ENCODE measurements at places on chromosomes 7 and 10.
A peak's percentile ranks its signal among the peaks of the same experiment; 100 is the strongest.

DNA sequence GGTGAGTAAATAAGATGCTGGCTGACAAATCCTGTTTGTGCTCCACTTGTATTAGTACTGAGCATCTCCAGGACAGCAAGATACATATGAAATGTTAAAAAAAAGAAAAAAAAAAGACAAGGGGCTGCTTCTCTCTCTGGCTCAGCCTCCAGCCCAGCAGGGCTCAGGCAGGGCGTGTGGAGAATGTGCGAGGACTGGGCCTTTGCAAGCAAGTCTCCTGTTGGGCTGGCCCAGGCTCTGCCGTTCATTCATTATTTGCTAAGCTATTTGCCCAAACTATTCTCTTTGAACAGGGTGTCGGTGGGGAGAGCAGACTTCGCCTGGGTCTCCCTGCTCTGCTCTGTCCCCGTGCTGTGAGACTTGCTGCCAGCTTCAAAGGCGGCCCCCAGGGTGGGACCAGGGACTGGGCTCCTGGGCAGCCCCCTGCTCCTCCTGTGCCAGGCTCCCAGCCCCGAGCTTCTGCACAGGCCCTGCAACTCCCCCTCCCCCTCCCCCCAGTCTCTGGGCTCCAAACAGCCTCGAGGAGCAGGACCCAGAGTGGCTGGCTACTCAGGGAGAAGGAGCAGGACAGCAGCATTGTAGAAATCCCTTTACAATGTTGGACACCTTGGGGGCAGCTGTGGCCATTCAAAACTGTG, 25.6 kb upstream of the MGMT start:
- DNase-seq = no peak

- peak; percentile 35 for DNase-seq
Observed at GRCh38 chr10:121596689-121597503, 1.3 kb downstream of the FGFR2 start.

GRCh38 chr7:123432601-123433000, 101.8 kb downstream of the IQUB start:
- no peak for DNase-seq

DNA sequence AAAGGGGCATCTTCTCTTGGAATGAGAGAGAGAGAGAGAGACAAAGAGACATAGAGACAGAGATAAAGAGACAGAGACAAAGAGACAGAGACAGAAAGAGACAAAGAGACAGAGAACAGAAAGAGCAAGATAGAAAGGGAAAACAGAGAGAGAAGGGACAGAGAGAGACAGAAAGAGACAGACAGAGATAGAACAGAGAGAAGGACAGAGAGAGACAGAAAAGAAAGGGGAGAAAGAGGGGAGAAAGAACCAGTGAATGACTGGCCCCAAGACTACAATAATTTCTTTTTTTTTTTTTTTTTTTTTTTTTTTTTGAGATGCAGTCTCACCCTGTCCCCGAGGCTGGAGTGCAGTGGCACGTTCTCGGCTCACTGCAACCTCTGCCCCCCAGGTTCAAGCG, 7.6 kb downstream of the TMEM130 start:
- no peak for DNase-seq

DNA sequence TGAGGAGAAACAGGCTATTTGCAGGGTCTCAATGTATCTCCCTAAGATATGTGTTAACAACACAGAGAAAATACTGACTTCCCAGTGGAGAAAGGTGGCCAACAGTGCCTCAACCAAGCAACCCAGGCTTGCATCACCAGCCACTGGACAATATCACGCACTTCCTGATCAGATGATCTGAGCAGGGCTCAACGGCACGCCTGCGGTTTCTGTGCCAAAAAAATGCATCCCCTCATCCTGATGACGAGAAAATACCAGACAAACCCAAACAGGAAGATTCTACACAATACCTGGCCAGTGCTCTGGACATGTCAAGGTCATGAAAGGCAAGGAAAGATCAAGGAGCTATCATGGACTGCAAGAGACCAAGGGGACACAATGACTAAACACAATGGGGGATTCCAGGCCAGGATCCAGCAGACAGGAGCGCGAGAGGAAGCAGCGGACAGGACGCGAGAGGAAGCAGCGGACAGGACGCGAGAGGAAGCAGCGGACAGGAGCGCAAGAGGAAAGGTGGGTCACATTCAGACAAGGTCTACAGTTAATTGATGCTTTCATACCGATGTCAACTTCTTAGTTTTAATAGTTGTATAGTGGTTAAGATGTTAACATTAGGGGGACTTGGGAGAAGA, 51.1 kb downstream of the GNA12 start:
- DNase-seq = no peak

DNA sequence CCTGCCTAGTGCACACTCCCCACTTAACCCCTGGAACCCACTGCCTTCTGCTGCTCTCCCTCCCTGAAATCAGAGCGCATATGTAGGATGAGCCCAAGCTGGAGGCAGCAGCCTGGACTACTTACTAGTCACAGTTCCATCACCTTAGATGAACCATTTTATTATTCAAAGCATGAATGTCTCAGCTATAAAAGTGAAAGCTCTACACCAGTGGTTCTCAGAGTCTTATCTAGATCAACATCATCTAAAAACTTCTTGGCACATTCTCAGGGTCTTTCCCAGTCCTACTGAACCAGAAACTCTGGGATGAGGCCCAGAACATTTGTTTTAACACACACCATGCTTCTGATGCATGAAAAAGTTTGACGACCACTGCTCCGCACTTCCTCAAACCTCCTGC, 100.3 kb upstream of the ANK3 start:
- no peak for DNase-seq

DNA sequence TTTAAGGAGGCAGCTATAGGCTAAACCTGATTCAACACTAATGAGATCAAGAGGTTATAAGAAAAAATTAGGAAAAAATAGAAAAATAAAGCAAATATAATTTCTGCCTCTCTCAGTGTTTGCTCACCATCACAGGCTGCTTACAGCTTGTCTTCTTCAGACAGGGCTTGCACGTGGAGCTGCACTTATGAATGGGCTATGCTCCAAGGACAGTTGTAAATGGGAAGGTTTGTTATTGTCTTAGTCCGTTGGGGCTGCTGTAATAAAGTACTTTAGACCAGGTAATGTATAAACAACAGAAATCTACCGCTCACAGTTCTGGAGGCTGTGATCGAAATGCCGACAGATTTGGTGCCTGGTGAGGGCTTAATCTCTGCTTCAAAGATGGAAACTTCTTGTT, 219.8 kb downstream of the NEBL start:
- no peak for DNase-seq

- DNase-seq = no peak
Observed at GRCh38 chr7:155212301-155213015, 85.2 kb upstream of the INSIG1 start.

DNA sequence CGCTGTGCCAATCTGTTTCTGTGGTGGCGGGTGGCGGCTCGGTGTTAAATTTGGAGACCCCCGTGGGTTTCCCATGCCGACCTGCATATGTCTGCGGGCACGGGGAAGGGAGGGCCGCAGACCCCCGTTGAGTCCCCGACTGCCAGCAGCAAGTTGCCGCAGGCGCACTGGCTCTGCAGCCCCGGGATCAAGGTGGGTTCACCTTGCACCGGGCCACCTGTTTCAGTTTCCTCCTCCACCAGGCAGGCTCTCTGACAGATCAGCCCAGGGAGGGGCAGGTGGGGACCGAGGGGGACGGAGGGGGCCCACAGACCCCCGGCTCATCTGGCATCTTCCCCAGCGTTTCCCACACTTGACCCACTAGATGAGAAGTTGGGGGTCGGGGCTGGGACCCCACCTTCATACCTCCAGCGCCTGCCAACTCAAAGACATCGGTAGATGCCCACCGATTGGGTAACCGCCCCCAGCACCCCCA, 95.9 kb downstream of the CUX1 start:
- no peak for DNase-seq

DNA sequence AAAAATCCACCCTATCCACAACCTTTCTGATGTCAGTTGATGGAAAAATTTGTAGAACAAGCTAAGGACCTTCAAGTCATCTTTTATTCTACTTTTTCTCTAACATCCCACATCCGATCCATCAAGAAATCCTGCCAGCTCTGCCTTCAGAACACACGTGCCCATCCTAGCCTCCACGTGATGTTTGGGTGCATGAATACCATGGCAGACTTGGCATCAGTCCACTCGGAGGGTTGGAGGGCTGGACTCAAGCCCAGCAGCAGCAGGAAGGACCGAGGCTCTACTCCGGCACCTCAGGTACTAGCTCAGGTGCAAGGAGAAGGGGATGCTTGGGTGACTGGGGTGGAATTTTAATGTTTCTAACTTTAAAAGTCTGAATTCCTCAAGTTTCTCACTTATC, 428.6 kb downstream of the DPP6 start:
- DNase-seq = no peak

DNA sequence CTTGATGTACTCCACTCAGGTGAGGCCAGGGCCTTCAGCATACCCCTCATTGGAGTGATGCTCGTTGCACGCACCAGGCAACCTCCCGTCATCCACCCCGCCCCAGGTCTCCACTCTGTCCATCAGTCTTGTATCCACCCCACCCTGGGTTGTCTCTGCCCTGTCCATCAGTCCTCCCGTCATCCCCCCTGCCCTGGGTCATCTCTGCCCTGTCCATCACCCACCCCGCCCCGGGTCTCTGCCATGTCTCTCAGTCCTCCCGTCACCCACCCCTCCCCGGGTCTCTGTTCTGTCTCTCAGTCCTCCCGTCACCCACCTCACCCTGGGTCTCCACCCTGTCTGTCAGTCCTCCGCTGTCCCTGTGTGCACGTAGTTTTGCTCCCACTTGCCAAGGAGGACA, 59.9 kb downstream of the WDR37 start:
- no peak for DNase-seq

GRCh38 chr10:57300718-57301117, 939.7 kb upstream of the ZWINT start:
- no peak for DNase-seq

GRCh38 chr10:69673521-69673920, 43.5 kb downstream of the FAM241B start:
- no peak for DNase-seq

DNA sequence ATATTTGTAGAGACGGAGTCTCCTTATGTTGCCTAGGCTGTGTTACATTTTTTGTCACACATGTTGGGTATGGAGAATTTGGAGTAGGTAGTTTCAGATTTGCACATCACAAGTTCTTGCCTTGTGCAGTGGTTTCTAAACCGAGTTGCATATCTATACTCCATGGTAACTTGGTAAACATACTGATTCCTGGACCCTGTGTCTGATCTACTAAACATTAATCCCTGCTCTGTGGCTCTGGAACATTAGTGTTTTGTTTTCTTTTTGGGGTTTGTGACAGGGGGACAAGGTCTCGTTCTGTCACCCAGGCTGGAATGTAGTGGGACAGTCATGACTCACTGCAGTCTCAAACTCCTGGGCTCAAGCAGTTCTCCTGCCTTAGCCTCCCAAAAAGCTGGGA, 24.7 kb downstream of the AUTS2 start:
- DNase-seq = no peak

DNA sequence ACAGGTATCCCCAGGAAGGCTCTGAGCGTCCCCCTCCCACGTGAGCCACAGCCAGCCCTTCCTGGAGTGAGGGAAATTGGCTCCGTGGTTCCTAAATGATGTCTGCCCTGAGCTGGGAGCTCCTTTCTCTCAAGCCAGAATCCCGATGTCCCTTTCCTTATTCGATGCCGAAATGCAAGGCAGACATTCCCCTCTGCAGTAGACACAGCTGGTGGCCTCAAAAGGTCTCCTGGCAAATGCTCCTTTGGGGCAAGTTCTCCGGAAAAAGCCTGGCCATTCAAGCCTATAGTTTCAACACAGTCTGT, 98.9 kb downstream of the HIP1 start:
- no peak for DNase-seq

- no peak for DNase-seq
Observed at GRCh38 chr10:12405342-12406320, 56.3 kb downstream of the CAMK1D start.

DNA sequence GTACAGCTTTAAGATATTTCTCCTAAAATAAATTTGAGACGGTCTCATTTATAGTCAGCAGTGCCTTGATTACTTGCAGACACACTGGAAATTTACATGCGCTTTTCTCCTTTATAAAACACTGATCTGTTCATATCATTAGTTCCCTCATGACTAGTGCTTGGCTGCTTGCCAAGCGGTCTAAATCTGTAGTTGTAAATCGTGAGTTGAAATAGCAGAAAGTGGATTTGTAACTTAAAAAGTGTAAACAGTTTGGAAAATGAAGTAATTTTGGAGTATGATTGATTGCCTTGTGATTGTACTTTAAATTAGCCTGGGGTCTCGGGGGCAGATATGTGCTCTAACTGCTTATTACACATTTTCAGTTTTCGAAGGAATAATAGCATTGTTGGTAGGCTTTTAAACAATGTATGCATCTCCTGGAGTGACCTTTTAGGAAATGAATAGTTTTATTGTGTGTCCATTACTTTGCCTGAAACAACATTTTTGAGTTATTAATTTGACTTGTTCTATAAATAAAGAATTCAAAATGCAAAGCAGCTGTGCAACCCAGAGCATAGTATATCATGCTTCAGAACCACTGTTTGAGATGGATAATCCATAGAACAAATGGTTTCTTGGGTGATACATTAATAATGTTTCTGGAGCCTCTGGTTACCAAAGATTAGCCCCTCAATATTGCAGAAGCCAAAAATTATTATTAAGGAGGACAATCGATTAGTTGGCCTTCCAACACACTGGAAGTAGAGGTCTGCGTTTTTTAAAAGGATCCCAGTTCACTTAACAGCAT, 73.3 kb downstream of the ARID5B start:
- peak; percentile 31 for DNase-seq

- DNase-seq = no peak
Observed at GRCh38 chr10:90712529-90712928, 145.3 kb downstream of the HTR7 start.

Data from nucleus accumbens (tissue), 56 donors.